Nephron progenitor cell (in vitro differentiated cells): ENCODE measurements at places on chromosomes 7 and 10.
A peak's percentile ranks its signal among the peaks of the same experiment; 100 is the strongest.

- DNase-seq, result no peak
These were observed 99.0 kb downstream of the GNAT3 start for GRCh38 chr7:80412842-80413241.

GRCh38 chr10:100345570-100346330 is 1.3 kb upstream of the SCD start:
- no peak for DNase-seq

DNA sequence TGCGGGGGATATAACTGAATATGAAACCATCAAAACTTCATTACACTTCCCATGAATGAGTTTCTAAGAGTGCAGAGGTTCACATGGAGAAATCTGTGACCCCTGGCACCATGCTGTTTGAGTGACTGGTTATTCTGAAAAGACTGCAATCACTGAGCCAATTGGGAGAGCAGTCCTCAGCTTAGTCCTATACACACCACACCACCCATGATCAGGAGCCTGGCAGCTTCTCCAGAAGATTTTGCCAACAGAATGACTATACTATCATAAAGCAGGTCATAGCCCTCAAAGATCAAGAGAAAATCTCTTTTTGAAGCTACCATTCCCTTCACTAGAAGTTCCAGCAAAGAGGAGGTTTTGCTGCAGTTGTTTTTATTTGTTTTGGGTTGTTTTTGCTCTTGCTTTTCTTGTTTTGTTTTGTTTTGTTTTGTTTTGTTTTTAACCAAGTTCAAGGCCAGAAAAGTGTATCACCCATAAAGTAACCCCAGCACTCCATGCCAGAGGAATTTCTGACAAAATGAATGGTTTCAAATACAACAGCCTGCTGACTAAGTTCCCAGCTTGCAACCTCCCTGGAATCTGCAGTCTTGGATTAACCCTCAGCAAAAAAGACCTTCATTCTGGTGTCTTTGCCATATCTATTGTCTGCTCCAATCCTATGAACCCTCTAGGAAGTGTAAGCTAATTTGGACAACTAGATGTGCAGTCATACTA is 19.7 kb upstream of the HGF start:
- DNase-seq, result no peak

DNA sequence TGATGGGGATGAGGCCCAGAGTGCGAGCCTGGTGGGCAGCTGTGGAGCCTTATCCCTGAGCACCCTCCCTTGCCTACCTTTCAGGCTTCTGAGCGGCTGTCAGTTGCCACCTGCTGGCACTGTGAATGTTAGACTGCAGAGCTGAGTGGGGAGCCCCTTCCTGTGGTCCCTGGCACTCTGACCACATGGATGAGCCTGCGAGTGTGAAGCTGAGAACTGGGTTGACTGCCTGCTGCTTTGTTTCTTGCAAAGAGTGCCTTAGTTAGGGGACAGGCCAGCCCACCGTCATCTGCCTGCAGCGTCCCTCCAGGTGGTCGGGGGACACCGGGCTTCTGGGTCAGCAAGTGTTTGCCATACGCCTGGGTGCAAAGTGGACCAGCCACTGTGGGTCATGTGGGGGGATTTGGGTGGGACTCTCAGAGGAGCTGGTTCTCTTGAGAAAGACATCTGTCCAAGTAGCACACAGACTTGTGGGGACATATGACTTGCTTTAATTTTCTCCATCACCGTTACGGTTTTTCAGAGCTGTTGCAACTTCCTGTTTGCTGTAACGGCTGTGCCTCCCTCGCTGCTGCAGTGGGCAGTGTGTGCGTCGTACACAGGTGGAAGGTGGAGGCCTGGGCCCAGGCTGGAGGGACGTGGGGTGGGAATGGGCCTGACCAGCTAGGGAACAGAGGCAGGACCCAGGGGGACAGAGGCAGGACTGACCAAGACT is 13.7 kb downstream of the INPP5A start:
- DNase-seq, result no peak

DNA sequence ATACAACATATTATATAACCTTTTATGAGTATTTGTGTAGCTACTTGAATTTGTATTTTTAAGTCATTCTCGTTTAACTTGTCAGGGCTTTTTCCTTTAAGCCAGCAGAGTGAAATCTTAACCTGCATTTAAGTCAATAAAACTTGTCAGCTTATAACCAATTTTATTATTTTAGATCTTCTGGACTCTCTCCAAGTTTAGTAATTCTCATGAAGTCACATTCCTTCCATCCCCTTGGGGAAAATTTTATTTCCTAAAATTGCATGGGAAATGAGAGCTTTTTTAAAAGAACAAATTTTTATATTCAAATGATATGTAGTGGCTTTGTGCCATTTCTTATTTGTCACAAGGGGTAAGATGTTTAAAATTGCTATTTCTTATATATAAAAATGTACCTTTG is 74.0 kb downstream of the SEPTIN7 start:
- DNase-seq, result no peak

- no peak for DNase-seq
These were observed 103.7 kb downstream of the RBM20 start for GRCh38 chr10:110747609-110748464.

- DNase-seq, result no peak
These were observed 93.6 kb upstream of the PCBD1 start for GRCh38 chr10:70981936-70982335.

GRCh38 chr7:6367701-6368211 is 80.0 kb downstream of the DAGLB start:
- no peak for DNase-seq

GRCh38 chr7:88337572-88337971 is 30.9 kb upstream of the STEAP4 start:
- no peak for DNase-seq

GRCh38 chr10:1543596-1543995 is 193.7 kb downstream of the ADARB2 start:
- no peak for DNase-seq

GRCh38 chr7:142481548-142481947 is 223.7 kb upstream of the PRSS58 start:
- no peak for DNase-seq

GRCh38 chr7:134660961-134661376 is 14.3 kb downstream of the BPGM start:
- DNase-seq, result no peak

DNA sequence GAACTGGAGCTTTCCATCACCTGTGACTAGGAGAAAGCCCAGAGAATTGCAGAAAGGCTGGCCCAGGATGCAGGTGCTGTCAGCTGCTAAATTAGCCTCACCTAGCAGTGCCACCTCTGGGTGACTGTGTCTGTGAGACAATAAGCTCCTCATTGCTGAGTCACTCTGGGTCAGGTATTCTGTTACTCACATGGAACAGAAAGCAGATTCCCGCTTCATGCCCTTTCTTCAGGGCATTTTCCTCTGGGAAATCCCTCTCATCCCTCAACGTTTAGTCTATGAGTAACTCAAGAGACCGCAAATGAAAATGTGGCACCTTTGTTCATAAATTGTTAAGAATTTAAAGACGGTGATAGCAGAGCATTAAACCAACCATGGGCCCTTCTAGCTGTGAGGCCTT is 184.0 kb downstream of the ADAM12 start:
- DNase-seq, result no peak

- no peak for DNase-seq
These were observed 133.3 kb downstream of the PFKFB3 start for GRCh38 chr10:6336016-6336415.

DNA sequence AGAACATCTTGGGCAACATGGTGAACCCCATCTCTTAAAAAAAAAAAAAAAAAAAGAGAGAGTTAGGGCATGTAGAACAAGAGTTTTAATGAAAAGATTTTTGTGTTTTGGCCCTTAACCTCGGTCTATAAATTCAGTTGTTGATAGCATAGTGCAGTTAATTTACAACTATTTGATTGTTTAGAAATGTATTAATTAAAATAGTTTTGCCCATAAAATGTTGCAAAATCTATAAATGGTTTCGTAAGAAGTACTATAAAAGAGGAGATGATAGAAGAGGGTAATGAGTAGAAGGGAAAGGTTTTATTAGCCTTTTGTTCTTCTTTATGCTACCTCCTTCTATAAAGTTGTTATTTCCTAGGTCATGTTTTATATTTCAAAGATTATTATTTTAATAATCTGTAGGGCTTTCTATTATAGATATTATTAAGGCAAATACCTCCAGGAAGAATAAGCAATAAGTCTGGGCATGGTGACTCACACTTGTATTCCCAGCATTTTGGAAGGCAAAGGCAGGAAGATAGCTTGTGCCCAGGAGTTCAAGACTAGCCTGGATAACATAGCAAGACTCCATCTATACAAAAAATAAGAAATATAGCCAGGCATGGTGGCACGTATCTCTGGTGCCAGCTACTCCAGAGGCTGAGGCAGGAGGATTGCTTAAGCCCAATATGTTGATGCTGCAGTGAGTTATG is 73.3 kb downstream of the MCU start:
- DNase-seq, result no peak

- peak; percentile 87 for DNase-seq
These were observed 9.9 kb upstream of the PSMG3 start for GRCh38 chr7:1579481-1580421.

GRCh38 chr7:29463504-29464158 is 100.0 kb upstream of the PRR15 start:
- no peak for DNase-seq

GRCh38 chr10:69361303-69361614 is 55.5 kb downstream of the TACR2 start:
- no peak for DNase-seq

DNA sequence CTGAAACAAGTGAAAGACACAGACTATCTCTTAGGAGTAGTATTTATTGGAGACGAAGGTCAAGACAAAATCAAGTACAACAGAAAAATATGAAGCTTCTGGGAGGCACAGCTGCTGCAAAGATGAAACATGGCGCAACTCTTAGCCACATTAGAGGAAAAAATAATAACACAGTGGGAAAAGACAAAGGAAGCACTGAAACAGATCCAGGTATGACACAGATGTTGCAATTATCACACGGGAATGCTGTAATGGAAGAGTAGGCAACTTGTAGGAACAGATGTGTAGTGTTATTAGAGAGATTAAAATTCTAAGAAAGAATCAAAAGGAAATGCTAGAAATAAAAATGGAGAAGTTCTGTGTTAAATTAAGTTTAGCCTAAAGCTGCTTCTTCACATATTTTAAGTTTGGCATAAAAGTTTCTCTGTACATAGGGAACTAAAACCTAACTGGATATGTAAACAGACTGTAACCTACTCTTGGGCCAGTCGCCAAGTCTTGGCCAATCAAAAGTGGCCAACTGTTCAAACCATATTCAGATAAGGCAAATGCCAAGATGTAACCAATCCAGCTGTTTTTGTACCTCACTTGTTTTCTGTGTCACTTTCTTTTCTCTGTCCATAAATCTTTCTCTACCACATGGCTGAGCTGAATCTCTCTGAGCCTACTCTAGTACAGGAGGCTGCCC is 1132.0 kb upstream of the LRRTM3 start:
- no peak for DNase-seq
